A549 treated with AZD2906 at 1 μM for 4 hours (cell line): ENCODE measurements at places on chromosomes 16 and 17. TPM values are rescaled to one million over a fixed set of nuclear protein-coding genes. Genes with fewer than 3 reads are reported as not detected.

The NPIPB9 gene
- total RNA-seq: 1.1 to 1.7 TPM (median 1.4 TPM) in 5 replicates

The TBC1D3I gene
- total RNA-seq: 0.17 to 0.42 TPM (median 0.21 TPM) in 5 replicates

The MYH3 gene
- total RNA-seq: 0.43 to 1.3 TPM (median 0.97 TPM) in 5 replicates

The ABI3 gene
- total RNA-seq: not detected in 5 replicates

The CCL8 gene
- not detected in 5 replicates for total RNA-seq

The GPRC5C gene
- total RNA-seq: 45.9 to 65.0 TPM (median 59.4 TPM) in 5 replicates

The SMIM36 gene
- not detected in 5 replicates for total RNA-seq

The TEKT5 gene
- total RNA-seq: 0.18 TPM in 1 of 5 replicates, not detected in the others

The TSPOAP1 gene
- total RNA-seq: not detected in 5 replicates

The HIGD1B gene
- not detected in 5 replicates for total RNA-seq

The TBC1D3C gene
- not detected in 5 replicates for total RNA-seq

The VWA3A gene
- total RNA-seq: 0.02 to 0.09 TPM (median 0.03 TPM) in 4 of 5 replicates, not detected in the other

The RNU2-1 gene
- total RNA-seq: not detected in 5 replicates

The GFAP gene
- total RNA-seq: 0.36 to 0.66 TPM (median 0.57 TPM) in 5 replicates

The SRCIN1 gene
- total RNA-seq: 1.3 to 3.5 TPM (median 2.6 TPM) in 5 replicates

The CTRB1 gene
- total RNA-seq: not detected in 5 replicates

The MT4 gene
- total RNA-seq: not detected in 5 replicates

The CD300E gene
- total RNA-seq: not detected in 5 replicates

The TMC6 gene
- 7.7 to 12.7 TPM (median 10.9 TPM) in 5 replicates for total RNA-seq

The DHX40 gene
- 31.6 to 46.4 TPM (median 36.2 TPM) in 5 replicates for total RNA-seq

The MTSS2 gene
- total RNA-seq: 71.1 to 106 TPM (median 93.0 TPM) in 5 replicates

The LRRC46 gene
- total RNA-seq: 2.7 to 3.7 TPM (median 3.2 TPM) in 5 replicates

The SLC47A1 gene
- total RNA-seq: 19.8 to 21.4 TPM (median 20.5 TPM) in 5 replicates

The TLCD2 gene
- total RNA-seq: 1.3 to 2.0 TPM (median 1.6 TPM) in 5 replicates

The DNAI2 gene
- total RNA-seq: 0.03 to 0.10 TPM in 2 of 5 replicates, not detected in the others

The APOH gene
- total RNA-seq: 4.0 to 5.6 TPM (median 5.3 TPM) in 5 replicates

The CCDC144A gene
- total RNA-seq: 0.79 to 1.6 TPM (median 1.2 TPM) in 5 replicates

The CA7 gene
- total RNA-seq: 0.05 to 0.06 TPM (median 0.06 TPM) in 3 of 5 replicates, not detected in the others

The KRTAP2-2 gene
- total RNA-seq: not detected in 5 replicates

The ZNF624 gene
- total RNA-seq: 0.85 to 1.9 TPM (median 1.3 TPM) in 5 replicates

The CLDN6 gene
- 0.18 to 0.44 TPM (median 0.29 TPM) in 5 replicates for total RNA-seq

The PYDC1 gene
- not detected in 5 replicates for total RNA-seq

The TMEM100 gene
- total RNA-seq: 0.05 to 0.22 TPM (median 0.07 TPM) in 5 replicates

The AOC3 gene
- total RNA-seq: 1.0 to 1.6 TPM (median 1.3 TPM) in 5 replicates

The HEXD gene
- 11.2 to 14.8 TPM (median 13.6 TPM) in 5 replicates for total RNA-seq

The KRT17 gene
- 0.66 to 1.3 TPM (median 1.00 TPM) in 5 replicates for total RNA-seq

The TPSG1 gene
- 0.07 to 0.16 TPM (median 0.13 TPM) in 4 of 5 replicates, not detected in the other for total RNA-seq

The ATP2A3 gene
- 4.3 to 5.3 TPM (median 4.7 TPM) in 5 replicates for total RNA-seq

The MMP2 gene
- 8.1 to 11.7 TPM (median 10.7 TPM) in 5 replicates for total RNA-seq
